ENCODE measurements at places on chromosomes 7 and 10.

DNA sequence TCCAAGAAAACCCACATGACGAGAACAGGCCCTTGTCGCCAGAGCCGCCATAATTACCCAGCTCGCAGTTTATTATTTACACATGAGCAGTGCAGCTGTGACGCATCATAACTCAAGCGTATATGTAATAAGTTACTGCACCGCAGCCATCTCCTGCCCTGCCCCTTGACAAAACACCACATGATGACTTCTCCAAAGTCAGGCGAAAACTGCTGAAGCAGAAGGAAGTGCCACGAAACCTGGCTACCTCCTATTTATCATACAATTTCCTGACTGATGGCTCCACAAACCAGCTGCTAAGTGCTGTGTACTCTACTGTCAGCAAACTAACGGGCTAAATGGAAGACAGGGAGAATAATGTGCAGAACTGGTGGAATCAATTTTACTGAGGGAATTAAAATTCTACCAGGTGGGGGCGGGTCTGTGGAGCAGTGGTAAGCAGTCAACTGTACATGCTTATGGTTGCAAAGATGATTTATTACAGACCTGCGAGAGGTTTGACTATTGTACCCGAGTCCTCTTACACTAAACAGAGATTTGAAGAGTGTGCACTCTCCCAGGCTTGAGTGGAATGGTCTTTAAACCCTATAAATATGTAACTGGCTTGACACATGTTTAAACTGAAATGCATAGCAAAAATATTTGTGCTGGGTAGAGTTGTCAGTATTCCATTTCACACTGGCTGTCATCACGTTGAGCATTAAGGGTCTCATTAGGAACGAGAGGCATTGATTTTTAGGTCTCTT lies 156.0 kb downstream of the GLI3 start:
- DNase-seq = no peak

- no peak for DNase-seq
These were observed 52.4 kb downstream of the ABCB1 start for GRCh38 chr7:87548123-87548919.

DNA sequence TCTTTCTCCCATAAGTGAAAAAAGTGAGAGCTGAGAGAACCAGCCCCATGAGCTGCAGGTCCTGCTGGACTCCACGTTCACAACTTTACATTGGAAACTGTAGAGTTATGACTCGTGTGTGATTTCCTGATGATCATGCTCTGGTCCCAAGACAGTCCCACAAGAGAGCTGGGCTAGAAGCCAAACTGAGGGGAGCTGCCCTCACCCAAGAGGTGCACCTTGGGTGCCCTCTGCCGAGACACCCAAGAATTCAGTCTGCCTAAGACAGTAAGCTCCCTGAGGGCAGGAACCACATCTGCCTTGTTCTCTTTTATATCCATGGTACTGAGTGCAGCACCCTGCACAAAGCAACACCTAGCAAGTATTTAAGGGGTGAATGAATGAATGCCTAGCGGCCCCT lies 112.8 kb upstream of the SFMBT2 start:
- no peak for DNase-seq

GRCh38 chr7:18350678-18351077 lies 144.9 kb upstream of the HDAC9 start:
- DNase-seq = no peak

GRCh38 chr7:18345641-18346234 lies 149.8 kb upstream of the HDAC9 start:
- no peak for DNase-seq

DNA sequence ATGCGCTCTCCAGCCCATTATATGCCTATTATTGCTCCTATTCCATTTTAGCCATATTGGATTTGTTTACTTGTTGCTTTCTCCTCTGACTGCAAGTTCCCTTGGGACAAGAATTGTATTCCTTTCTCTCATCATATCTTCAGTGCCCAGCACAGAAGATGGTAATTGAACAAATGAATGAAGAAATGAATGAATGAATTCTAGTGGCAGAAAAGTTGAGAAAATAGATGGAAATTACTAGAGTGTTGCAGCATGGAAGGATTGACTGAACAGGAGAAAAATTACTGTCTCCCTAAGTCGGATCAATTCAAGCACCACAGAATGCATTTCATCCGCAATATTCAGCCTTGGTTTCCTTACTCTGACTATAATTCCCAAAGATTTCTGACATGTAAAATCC lies 1243.2 kb downstream of the SORCS1 start:
- DNase-seq = no peak

DNA sequence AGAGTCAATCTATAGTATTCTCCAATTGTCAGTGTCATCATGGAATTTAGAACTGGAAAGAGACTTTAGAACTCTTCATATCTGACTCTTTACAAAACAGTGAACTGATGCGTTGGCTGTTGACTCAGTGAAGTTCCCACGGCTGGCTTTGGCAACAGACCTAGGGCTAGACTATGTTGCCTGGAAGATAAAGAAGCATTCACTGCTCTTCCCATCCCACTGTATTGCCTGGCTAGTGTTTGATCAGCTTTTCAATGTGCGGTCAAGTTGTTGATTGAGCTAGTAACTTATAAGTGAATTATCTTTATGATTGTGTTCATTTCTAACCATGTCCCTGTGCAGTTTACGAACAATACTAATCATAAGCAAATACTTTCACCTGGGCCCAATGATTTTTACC lies 365.7 kb upstream of the LRGUK start:
- no peak for DNase-seq

DNA sequence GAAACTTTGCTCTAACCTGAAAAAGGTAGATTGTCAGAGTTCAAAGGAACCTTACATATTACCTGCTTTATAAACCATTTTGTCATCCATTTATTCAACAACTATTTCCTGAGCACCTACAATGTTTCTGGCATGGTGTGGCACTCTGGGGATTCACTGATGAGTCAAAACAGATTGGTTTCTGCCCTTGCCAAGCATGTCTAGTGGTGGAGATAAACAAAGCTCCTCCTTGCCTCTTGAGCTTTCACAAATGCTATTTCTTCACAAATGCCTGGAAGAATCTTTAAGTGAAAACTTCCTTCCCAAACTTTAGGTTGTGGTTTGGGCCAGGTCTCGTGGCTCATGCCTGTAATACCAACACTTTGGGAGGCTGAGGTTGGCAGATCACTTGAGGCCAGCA lies 85.1 kb upstream of the RELN start:
- no peak for DNase-seq

- no peak for DNase-seq
These were observed 104.2 kb downstream of the COL26A1 start for GRCh38 chr7:101466871-101467270.

All from AG04450 (cell line).